Mesenteric fat pad (tissue), 1 donor: ENCODE measurements at places on chromosomes 7 and 10. TPM values are rescaled to one million over a fixed set of nuclear protein-coding genes. Genes with fewer than 3 reads are reported as not detected.
A peak's percentile ranks its signal among the peaks of the same experiment; 100 is the strongest.

Gene AKR1C8
- 1.3 TPM for total RNA-seq

Gene GNAI1
- total RNA-seq: 179 TPM

GRCh38 chr10:93369588-93370164 is 112.5 kb downstream of the MYOF start:
- DNase-seq: no peak

DNA sequence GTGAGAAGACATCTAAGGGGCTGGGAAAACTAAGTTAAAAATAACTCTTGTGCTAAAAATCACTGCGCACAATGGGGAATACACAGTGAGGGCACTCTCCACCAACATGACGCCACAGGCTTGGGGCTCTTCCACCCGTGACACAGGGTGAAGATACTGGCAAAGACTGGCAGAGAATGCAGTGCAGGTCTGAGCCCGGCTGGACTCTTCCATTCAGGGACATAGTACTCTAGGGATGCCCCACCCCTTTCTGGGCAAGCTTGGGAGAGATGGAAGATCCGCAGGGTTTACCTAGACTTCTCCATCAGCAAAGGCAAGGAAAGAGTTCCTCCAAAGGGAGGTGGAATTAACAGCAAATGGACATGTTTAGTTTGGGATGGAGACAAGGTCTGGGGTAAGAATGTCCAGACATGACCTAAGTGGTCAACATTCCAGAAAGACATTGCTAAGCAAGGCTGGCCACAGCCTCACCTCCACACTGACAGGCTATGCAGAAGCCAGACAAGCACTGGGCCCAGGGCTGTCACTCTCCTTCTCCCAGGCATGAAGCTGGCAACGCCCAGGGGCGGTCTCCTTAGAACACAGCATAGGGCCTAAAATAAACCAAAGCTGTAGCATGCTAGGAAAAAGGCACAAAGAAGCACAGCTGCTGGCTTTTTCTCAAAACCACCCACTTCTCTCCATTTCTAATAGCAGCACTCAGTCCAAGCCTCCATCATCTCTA is 28.1 kb downstream of the XPNPEP1 start:
- DNase-seq: no peak

DNA sequence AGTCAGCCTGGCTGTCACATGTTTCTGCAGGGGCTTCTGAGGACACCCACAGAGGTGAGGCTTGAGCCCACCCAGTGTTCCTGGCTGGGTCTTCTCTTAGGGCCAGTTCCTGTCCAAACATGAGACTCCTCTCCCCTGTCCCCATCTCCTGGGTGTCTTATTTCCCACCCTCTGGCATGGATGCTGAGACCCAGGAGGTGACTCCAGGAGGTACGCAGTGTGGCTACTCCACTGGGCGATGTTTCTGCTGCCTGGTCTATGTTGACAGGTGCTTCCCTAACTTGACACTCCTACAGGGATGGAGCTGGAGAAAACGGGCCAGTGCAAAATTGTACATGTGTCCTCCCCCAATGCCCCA is 26.3 kb upstream of the LOXL4 start:
- DNase-seq: no peak

- peak; percentile 55 for DNase-seq
Observed at GRCh38 chr10:100872034-100872791, 40.5 kb upstream of the SLF2 start.
